ENCODE measurements at places on chromosomes 4 and X.

DNA sequence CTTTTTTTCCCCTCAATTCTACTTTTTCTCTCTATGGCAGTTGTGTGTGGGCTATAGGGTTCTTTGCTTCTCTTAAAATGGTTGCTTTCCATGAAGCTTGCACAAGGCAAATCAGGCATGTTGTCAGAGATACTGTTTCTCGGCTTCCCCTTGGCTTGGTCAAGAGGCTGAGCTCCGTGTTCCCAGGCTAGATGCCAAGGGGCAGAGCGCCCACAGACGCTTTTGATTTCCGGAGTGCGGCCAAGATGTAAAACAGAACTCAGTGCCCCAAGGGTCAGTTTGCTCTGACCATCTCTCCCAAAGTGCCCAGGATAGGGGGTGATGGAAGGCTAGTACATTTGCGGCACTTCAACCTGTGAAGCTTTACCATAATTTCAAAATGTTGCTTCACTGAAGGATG lies 64.2 kb upstream of the DIPK2B start:
- no peak for DNase-seq

DNA sequence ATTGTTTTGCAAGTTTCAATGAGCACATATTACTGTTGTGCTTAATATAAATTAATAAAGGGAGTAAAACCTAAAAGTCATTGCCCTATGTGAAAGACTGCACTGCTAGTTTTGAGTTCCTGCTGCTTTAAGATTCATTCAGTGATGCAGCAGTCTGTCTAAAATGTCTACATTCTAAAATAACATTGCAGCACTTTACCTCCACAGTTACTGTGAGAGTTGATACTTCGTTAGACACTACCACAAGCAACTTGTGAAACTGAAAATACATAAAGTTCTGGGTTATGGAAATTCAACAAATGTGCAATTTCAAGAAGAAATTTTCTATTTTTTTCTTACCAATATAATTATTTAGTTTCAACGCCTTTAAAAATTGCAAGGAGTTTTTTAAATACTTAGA lies 1175.2 kb upstream of the DIAPH2 start:
- no peak for DNase-seq

DNA sequence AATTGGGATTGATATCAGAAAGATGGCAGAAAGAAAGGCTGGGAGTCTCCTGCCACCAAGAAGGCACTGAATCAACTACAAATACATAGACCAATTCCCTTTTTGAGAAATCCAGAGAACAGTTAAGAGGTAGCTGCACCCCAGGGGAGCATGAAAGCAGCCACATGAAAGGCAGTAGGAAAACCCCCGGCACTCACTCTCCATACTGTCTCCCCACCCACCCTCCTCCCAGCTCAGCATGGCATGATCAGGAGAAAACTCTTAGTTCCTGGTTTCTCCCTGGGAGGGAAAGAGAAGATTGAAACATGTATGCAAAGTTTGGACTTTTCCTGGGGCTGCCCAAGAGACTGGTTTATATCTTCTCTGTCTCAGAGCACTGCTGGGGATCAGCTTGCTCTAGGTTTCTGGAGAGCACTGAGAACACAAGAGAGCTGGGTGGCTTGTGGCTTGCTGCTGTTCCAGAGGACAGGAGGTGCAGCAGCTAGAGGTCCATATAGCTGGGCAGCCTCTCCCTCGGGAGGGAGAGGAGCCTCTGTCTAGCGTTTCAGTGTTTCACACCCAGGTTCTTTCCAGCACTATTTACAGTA lies 305.7 kb downstream of the PDGFC start:
- no peak for DNase-seq

- no peak for DNase-seq
Observed at GRCh38 chr4:75249739-75250138, 264.5 kb downstream of the RCHY1 start.

DNA sequence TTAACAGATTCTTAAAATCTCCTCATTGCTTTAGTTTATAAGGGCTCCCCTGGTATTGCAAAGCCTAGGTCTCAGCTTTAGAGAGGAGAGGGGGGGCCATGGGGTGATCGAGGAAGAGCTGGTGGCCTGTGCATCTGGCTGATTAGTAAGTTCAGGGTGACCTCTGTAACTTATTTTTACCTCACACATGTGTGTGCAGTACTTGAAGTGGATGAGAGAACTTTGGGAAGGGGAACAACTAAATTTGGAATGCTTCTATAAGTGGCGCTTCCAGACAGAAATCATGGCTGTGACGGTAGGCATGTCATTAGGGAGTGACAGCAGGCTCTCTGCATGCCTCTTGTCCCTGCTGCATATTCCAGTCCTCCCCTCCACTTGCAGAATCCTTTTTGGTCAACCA lies 41.9 kb downstream of the FRAS1 start:
- DNase-seq, result no peak

DNA sequence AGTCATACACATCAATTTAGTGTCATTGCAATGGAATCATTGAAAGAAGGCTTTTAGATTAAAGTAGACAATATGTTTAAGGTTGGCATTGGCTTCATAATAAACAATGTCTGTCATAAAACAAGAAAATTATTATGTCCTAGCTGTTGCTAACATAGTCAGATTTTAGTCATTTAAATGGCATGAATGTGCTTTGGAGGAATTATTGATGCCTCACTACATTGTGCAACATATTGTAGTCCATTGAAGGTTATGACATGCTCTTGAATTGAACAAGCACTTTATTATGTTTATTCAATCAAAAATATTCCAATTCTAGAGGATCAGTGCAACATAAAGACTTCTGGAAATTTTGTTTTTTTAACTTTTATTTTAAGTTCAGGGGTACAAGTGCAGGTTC lies 489.8 kb upstream of the AMOT start:
- DNase-seq, result no peak

GRCh38 chrX:15804563-15804962 lies 14.3 kb downstream of the ZRSR2 start:
- no peak for DNase-seq

DNA sequence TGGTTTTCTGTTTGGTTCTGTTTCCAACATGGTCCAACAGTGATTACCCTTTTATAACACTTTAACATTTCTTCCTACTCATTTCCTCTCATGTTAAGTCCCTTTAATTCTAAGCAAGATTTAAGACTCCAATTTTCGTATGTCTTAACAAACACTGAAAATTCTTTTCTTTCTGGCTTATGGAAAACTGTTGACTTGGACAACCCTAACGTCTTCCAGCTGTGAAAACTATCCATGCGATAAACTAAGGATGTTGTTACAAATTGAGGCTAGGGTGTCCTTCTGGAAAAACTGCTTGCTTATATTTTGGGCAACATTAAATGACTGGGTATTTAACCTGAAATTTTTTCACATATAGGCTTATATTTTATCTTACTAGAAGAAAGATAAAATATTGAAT lies 33.9 kb upstream of the RTL3 start:
- no peak for DNase-seq

- DNase-seq, result no peak
Observed at GRCh38 chrX:68695206-68695845, 47.9 kb downstream of the STARD8 start.

- DNase-seq, result no peak
Observed at GRCh38 chr4:6452897-6453687, 19.3 kb downstream of the PPP2R2C start.

DNA sequence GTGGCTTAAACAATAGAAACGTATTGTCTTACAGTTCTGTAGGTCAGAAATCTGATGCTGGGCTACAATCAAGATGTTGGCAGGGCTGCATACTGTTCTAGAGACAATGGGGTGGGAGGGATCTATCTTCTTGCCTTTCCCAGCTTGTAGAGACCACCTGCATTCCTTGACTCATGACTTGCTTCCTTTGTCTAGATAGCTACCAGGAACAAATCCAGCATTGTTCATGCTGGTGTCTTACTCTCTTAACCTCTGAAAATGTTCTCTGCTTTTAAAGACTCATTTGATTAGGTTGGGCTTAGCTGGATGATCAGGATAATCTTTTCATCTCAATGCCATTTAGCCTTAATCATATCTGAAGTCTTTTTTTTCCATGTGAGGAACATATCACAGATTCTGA lies 169.0 kb downstream of the ZNF330 start:
- DNase-seq, result no peak

DNA sequence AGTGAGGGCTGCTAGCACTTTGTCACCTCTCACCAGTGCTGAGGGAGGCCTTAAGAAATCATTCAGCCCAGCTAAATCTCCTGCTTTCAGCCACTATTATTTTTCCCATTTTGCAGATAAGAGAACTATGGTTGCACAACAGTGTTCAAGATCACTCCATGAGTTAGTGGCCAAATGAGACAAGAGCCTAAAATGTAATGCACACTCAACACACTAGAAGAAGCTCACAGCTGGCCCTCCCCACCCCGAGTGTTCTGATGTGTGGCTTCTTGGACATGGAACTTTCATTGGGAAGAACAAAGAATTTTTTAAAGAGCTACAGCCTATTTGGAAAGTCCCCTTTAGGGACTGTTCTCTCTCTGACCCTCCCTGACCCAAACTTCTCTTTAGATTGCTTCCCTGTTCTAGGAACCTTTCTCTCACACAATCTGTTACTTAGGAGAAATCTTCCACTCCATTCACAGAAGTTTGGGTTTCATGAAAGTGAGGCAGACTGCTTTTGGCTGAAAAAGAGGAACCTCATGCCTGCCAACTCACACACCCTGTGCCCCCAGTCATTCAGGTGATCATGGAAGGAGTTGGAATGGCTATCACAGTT lies 44.0 kb upstream of the CT47C1 start:
- no peak for DNase-seq

DNA sequence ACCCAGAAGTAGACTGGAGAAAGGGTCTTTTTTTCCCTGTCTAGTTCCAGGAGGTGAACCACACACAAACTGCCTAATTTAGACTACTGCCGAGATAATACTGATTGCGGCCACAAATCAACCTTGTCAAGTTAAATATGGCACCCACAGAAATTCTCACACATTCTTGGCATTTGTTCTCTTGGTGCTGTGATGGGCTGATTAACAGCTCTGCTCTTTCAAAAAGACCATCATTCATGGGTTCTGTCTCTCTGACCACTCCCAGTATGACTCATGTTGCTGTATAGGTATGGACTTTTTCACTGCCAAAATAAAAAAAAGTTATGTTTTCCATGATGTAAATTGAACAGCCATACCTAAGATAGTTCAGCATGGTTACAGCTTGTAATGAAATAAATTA lies 1003.5 kb upstream of the LCORL start:
- DNase-seq, result no peak

- DNase-seq, result no peak
Observed at GRCh38 chrX:118633530-118633929, 93.9 kb upstream of the IL13RA1 start.

- DNase-seq, result no peak
Observed at GRCh38 chr4:160238790-160239189, 1135.9 kb downstream of the RAPGEF2 start.

- DNase-seq, result no peak
Observed at GRCh38 chr4:137203601-137204000, 328.7 kb downstream of the PCDH18 start.

DNA sequence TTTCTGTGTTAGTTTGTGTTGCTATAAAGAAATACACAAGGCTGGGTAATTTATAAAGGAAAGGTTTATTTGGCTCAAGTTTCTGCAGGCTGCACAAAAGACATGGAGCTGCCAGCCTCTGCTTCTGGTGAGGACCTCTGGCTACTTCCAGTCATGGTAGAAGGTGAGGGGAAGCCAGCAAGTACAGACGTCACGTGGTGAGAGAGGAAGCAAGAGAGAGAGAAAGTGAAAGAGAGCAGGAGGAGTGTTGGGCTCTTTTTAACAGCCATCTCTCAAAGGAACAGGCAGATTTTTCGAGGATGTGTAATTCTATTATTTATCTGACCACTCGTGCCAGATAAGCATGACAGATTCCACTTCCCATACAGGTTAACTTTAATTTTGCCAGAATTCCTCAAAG lies 1199.1 kb downstream of the ADGRL3 start:
- no peak for DNase-seq

DNA sequence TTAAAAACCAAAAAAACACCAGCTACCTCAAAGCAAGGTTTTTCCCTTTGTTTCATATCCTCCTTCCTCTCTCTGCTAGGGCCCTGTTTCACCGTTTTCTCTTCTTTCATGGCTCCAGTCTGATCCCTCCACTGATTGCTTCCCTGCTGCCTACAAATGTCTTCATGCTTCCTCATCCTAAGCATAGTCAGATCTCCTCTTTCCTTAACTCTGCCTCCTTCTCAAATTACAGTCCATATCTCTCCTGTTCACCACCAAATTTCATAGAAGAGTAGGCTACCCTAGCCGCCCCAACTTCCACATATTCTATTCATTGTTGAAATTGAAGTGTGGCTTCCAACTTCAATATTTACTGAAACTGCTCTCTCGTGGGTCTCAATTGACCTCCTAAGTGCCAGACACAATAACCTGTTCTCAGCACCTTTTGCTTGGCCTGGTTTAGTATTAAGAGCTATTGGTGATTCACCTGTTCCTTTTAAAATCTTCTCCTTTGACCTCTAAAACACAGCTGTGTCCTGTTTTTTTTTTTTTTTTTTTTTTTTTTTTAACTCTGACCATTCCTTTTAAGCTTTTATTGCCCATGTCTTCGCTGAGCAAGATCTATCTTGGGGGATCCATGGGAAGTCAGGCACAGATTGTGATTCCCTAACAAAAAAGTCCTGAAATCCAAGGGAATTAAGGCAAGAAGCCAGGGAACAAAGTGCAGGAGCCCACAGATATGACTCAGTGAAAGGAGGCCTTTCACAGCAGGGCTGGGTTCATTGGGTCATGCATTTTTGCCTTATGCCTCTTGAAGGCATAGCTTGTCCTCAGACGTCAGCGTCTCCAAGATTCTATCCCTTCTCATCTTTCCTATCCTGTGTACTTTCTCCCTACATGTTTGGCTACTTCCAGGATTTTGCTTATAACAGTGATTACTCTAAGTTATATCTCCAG lies 85.4 kb downstream of the RPS3A start:
- DNase-seq, result no peak

DNA sequence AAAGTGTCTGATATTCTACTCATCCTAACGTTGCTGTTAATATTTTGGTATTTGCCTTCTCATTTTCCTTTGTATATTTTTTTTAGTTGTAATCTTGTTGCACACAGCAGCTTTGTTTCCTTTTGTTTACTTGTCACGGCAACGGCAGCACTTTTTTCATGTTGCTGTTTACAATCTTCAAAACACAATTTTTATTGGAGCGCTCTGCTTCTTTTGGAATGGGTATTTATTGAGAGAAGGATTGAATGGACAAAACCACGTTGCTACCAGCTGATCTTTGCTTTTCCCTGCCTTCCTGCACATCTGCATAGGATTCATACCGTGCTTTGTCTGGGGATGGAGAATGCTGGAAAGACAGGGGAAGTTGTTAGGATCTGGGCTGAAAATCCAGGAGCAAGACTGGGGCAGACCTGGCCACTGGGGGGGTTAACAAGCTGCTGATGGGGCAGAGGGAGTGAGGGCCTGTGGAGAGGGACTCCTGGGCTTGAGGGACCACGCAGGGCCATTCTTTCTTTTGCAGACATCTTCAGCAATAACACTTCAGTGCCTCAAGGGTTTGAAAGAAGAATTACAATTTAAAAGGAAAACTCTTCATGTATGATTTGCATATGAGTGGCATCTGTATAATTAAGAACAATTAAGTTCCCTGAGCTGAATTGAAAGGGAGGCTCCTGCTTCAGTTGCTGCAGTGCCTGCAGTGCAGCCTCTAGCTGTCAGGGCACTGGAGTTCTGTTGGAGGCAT lies 69.8 kb downstream of the TMEM131L start:
- no peak for DNase-seq

GRCh38 chrX:135522132-135522530 lies 1.7 kb downstream of the INTS6L start:
- DNase-seq, result no peak

Measured in CD4-positive, alpha-beta T cell treated with Interleukin-6 for 4 hours (primary cell).